ENCODE measurements at places on chromosomes 12 and 14. TPM values are rescaled to one million over a fixed set of nuclear protein-coding genes. Genes with fewer than 3 reads are reported as not detected.
A peak's percentile ranks its signal among the peaks of the same experiment; 100 is the strongest.

DNA sequence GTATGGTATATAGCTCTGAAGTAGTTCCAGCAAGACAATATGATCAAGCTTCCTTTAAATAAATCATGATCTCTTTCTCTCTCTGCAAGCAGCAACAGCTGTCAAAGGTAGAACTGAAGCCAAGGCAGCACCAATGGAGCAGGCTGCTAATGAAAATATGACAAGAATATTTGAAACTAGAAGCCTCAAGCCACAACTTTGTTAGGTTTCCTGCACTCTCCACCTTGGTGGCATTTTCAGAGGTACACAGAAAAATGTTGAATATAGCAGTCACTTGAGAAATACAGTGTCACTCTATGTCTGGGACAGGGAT lies 43.8 kb upstream of the PSMA6 start:
- DNase-seq = no peak

- peak; percentile 36 for DNase-seq
Observed at GRCh38 chr14:33676135-33676566, 274.7 kb downstream of the EGLN3 start.

GRCh38 chr14:62592877-62593276 lies 452.4 kb downstream of the KCNH5 start:
- DNase-seq = no peak

DNA sequence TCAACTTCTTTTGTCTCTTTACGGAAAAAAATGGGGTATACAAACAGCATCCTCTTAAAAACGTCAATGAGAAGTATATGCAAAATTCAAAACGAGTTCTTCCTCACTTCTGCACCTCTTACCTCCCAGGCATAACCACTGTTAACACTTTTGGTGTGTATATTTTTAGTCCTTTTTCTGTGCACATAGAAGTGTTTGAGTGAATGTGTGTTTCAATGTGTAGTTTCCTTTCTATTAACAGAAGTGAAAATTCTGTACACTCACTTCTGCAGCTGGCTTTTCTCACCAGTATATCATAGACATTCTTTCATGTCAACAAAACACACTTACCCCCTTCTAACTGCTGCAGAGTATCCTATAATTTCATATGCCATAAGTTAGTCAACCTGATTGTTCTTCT lies 5.4 kb downstream of the UBR7 start:
- no peak for DNase-seq

The GLT1D1 gene
- total RNA-seq = 3.6 TPM

DNA sequence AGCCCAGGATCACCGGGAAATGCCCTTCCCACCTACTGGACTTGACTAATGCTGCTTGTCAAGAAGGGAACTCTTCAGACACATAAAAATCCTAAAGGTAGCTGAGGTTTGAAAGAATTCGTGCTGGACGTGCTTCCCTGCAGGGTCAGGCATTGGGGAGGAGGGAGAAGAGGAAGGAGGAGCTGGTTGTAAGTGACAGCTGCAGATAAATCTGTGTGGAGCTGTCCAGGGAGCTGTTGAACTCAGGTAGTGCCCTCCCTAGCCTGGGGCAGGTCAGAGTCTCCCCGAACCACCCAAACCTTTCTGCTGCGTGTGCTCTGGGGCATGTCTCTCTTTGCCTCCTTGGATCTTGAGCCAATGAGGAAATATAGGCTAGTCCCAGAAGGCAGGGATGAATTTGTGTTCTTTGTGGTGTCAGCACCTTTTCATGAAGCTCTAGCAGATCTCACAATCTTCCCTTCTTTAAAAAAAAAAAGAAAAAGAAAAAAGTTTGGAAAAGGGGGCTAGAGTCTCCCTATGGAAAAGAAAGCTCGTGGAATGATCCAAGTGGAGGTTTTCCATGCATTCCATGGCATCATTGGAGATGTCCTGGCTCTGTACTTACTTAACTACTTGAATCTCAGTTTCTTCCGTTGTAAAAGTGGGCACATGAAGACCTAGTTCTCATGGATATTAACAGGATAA lies 23.6 kb upstream of the FOS start:
- no peak for DNase-seq

GRCh38 chr12:75481774-75482173 lies 1.2 kb downstream of the GLIPR1 start:
- no peak for DNase-seq

DNA sequence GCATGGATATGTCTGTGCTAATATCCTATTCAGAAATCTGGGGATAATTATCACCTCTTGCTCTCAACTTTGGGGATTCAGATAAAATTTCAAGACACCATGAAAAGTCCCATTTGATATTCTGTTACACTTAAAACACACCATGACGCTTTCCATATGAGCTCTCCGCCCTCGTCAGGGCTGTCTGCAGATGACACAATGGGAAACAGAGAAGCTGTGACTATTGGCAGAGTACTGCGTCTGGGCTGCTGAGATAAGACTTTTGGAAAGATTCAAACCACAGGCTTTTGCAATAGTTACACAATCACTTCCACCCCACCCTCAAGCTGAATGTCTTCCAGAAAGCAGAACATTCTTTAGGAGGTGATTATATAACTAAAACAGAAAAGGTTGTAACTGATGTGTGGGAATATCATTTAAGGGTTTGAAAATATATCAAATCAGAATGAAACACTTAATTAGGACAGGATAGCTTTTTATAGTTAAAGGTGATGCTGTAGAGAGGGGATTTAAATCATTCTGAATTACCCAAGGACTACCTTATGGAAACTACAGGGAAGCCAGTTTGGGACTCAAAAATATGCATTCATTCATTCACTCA lies 75.3 kb upstream of the TMPO start:
- no peak for DNase-seq

The DHRS2 gene
- 0.44 TPM for total RNA-seq

DNA sequence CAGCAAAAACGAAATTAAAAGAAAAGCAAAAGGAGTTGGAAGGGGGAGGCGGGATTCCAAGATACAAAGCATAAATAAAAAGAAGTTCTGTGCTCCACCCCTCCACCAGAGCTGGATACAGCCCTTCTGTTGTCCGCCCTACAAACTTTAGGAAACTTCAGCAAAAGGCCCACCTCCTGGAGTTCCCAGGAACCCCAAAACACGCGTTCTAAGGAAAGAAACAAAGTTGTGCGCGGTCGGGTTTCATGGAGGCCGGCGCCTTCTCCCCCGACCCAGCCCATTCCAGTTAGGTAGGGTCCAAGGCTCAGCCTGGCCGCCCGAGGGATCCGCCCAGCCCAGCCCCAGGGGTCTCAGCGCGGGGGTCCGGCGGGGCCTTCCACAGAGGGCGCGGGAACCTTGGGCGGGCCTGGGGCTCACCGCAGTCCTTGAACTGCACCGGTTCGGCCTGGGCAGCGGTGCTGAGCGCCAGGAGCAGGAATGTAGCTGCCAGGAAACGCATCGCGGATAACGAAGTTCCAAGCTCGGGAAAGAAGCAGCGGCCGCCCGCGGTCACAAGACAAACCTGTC lies at the start of gene NPC2:
Gene NPC2, minus strand, starts transcription at position 530 of the 567 bp plus-strand sequence. Its CDS starts 31 bp downstream, at position 499.
- no peak for DNase-seq

The MANSC1 gene
- total RNA-seq = 8.9 TPM

DNA sequence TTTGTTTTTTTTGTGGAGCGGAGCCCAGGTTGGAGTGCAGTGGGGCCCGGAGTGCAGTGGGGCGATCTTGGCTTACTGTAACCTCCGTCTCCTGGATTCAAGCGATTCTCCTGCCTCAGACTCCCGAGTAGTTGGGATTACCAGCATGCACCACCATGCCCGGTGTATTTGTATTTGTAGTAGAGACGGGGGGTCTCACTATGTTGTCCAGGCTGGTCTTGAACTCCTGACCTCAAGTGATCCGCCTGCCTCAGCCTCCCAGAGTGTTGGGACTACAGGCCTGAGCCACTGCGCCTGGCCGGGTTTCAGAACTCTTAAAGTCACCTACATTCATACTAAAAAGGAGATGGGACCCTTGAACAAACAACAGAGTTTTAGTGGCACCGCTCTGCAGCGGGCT lies 52.7 kb downstream of the KRT80 start:
- DNase-seq = no peak

The SLCO1C1 gene
- total RNA-seq = 0.55 TPM

GRCh38 chr12:94071258-94071657 lies 77.1 kb upstream of the PLXNC1 start:
- no peak for DNase-seq

The HVCN1 gene
- 5.8 TPM for total RNA-seq

DNA sequence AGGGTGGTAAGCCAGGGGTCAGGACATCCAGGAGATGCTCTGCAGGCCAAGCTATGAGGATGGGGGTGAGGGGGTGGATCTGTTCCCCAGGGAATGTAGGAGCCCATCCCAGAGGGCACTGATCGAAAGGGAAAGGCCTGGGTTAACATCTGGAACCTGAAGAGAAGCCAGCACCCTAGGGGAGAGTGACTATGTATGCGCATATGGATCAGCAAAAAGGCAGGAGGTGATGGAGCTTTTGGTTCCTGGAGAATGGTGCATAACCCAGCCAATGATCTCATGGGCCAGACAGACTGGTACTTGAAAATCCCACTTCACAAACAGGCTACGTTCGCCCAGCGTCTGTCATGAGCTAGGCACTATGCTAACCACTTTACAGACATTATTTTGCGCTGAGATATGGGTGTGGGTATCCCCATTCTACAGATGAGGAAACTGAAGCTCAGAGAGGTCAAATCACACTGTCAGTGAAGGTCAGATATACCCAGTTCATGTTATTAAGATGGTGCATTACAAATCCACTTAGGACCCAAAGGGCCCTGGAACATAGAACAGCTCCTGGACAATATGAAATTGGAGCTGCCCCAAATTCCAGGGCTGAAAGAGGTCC lies 1.6 kb downstream of the CCDC63 start:
- no peak for DNase-seq

The MANSC4 gene
- not detected for total RNA-seq

The LRRIQ1 gene
- 1.2 TPM for total RNA-seq

DNA sequence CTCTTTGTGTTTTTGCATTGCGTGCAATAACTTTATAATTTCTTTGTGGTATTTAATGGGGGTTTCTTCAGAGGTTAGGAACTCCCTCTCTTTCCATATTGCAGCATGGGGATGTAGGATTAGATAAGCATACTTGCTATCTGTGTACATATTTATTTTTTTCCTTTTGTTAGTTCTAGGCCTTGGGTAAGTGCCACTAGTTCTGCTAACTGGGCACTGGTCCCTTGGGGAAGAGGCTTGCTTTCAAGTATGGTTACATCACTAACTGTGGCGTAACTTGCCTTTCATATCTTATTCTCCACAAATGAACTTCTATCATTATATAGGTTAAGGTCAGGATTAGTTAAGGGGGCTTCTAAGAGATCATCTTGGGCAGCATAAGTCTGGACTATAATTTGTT lies 31.5 kb upstream of the SLCO1B3 start:
- no peak for DNase-seq

- DNase-seq = no peak
Observed at GRCh38 chr12:83527810-83528209, 841.1 kb downstream of the TMTC2 start.

GRCh38 chr14:65847075-65847847 lies 434.7 kb downstream of the FUT8 start:
- DNase-seq = no peak

The AHNAK2 gene
- 2.0 TPM for total RNA-seq

DNA sequence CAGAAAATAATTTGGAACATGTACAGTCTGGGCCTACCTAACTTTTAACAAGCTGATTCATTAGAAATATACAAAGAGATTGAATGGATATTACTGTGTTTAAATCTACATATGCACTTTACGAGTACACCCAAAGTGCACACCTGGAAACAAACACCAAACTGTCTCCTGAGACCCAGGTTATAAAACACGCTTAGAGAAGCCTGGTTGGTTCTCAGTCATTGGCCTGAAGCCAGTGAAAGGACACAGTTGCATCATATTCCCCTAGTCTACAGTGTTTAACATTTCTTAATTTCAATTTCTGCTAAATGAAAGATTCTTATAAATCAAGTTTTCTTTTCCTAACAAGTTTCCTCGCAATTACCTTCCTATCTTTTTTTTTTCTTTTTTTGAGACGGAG lies 209.5 kb downstream of the FBXL14 start:
- DNase-seq = no peak

GRCh38 chr12:6959058-6959804 lies 8.1 kb downstream of the PTPN6 start:
- DNase-seq = no peak

DNA sequence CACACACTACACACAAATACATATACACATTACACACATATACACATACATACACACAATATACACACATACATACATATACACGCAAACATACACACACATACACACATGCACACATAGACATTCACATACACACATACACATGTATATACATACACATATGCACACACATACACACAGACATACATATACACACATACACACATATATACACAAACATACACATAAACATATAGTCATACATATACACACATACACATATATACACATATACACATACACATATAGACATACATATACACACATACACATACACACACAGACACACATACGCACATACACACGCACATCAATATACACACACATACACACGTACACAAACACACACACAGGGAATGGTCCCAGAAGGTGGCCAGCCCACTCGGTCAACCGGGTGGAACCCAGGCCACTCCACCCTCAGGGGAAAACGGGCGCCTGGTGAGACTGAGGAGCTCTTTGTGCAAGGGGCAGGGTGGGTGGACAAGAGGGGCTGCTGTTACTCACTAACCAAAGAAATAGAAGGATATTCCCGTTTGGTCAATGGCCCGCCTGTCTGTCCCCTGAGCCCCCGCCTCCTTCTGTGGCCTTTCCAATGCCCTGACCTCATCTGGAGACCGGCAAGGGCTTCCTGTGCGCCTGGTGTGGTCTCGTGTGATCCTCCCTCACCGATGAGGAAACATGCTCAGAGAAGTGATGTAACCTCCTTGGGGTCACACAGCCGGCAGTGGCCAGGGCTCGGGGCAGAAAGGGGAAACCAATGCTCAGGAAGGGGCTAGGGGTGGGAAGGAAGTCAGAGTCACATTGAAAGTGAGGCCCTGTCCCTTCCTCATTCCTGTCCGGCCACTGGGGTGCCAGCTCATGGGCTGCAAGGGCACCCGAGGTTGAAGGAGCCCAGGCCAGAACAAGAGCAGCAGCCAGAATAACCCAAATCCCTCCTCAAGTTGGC lies 5.3 kb downstream of the TRPV4 start:
- DNase-seq = no peak

GRCh38 chr12:13462450-13462849 lies 265.9 kb downstream of the EMP1 start:
- no peak for DNase-seq

The XRCC3 gene
- total RNA-seq = 41.8 TPM

- no peak for DNase-seq
Observed at GRCh38 chr12:120117961-120118320, 1.4 kb upstream of the RAB35 start.

DNA sequence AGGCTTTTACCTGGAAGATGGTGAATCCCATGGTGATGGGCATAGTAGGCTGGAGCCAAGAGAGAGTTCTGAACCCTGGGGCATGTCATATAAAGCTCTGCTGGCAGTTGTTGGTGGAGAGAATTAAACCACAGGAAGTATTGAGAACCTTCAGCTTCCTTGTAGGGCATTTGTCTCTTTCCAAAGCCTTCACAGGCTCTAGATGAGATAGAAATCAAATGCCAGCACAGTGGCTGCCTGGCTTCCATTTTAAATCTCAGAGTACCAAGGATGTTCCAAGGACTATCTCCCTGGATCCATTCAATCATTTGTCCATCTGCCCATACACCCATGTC lies 369.6 kb downstream of the DPF3 start:
- DNase-seq = no peak

- DNase-seq = no peak
Observed at GRCh38 chr12:6228535-6229223, 28.5 kb downstream of the CD9 start.

- no peak for DNase-seq
Observed at GRCh38 chr12:79527473-79527872, 163.3 kb downstream of the PAWR start.
